ENCODE measurements at places on chromosomes 3 and 15.

DNA sequence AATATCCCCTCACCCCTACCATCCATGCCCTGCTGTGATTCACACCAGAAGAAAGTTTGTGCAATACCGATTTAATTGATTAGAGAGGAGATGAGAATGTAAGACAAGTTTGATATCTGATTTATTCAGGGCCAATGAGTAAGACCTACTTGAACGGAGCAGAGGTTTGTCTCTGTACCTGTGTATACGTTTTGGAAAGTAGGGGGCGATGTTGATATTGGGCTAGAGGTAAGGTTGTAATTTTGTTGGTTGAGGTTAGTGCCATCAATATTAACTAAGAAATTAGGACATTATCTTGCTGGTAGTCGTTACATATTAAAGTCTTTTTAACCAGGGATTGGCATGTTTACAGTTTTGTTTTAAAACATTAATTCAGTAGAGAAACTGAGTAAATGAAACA is 20.5 kb downstream of the EAF2 start:
- no peak for DNase-seq

- no peak for DNase-seq
Observed at GRCh38 chr15:48765022-48765421, 45.8 kb downstream of the CEP152 start.

DNA sequence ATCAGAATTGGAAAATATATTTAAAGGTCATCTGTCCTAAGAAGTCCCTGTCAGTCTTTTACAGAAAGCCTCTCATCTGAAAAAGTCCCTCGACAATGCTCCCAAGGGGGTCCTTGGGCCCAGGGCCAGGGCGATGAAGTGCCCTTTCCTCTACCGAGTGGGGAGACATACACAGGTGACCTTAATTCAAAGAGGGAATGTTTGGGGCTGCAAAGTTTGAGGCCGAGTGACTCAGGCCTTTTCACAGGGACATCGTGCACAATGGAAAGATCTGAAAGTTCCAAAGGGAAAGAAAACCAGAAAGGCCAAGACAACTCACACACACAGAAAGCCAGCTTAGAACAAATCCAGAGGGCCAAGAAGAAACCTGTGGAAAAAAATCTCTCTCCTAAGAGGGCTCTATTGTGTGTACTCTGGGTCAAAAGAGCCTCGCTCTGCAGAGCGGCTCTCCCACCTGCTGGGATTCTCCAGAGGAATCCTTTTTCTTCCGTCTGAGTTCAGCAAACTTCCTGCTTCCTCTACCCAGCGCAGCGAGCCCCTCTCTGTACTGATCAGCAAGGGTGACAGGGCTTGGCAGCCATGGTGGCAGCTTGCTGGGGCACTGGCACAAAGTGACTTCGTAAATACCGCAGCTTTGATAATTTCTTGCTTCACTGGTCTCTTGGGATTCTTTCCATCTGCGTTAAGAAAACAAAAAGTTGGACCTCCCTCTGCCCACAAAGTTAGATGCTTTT is 259.1 kb downstream of the OPA1 start:
- no peak for DNase-seq

DNA sequence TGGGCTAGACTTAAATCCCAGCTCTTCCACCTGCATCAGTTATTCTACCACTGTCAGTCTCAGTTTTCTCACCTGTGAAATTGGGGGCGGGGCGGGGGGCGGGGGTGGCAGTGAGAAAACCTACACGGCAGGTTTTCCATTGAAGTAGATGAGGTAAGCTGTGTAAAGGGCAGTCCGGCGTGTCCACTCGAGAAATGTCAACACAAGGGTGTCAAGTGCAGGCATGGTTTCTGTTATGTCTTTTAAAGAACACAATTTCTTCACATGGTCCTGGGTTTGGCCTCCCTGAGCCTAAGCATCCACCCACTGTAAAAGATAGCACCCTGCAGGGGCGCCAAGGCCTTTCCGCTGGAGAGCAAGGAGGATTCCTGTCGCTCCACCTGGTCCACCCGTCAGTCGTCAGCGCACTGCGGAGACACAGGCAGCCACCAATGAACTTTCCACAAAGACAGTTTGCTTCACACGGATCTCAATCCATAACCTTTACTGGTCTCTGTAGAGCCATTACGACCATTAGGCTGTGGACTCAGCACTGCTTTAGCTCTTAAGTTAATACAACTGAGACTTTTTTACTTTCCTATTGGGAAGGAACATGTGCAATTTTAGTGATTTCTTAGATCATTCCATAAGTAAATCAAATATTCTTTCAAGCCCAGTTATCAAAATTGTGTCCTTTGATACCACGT is 99.5 kb upstream of the FOXB1 start:
- no peak for DNase-seq

GRCh38 chr3:53641397-53641796 is 147.0 kb downstream of the CACNA1D start:
- no peak for DNase-seq

GRCh38 chr3:127822041-127822681 is at the start of gene MGLL:
Gene MGLL (minus strand): TSS chr3:127822515. CDS start chr3:127822318, 197 bp downstream.
- DNase-seq = peak; percentile 81
